ENCODE measurements at places on chromosomes 7 and 10.

DNA sequence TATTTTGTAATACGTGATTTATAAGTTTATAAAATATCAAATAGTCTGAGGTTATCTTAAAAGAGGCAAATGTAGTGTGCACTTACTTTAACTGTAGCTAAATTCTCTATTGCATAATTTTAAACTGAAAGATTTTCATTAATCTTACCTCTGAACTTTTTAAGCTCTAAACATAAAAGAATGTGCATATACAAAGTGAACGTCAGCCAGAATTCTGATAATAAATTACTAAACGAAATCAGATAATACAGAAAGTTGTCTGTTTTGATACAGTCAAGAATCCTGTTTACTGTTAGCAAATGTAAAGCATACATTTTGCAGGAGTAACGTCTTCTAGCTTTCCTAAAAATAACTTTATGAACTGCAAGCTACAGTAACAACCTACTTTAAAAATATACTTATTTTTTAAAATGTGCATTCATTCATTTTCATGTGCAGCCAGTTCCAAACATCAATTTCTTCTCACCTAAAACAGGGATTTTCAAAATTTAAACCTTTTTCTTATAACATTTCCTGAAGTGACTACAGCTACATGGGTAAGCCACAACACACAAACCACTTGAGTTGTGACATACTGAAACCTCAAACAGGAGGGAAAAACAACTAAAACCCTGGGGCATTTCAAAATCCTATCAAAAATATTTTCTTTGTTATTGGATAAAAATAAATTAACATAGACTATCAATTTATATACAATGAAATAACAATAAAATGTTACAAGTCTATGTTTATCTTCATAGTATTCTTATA is 92.7 kb downstream of the RNLS start:
- DNase-seq = no peak

- no peak for DNase-seq
Measured at GRCh38 chr7:109387530-109387929, 817.9 kb downstream of the DNAJB9 start.

DNA sequence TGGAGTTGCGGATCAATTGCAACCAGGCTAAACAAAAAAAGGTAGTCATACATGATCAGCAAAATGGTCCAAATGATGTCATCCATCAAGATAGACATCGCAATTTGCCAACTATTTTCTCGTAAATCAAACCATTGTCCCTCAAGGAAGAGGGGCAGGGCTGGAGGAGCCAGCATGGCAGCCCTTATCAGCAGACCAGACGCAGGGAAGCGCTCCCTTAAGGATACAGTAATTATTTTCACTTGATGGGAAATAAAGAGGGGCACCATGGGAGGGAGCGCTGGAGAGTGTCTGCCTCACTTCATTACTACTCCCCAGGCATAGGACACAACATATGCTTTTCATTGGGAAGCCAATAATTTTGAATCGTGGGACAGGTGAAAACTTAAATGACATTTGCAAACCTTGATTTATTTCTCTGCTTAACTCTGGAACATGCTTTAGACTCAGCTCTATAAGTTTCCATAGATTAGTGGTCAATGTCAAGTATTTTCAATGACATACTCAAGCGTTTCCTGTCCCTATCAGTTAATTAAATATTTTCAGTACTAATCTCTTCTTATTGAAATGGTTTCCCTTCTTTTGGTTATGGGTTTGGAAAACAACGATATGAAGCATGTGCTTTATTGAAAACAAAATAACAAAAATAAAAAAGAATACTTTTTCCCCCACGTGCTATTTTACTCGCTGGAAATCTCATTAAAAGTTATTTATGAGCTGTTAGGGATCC is 202.4 kb upstream of the HABP2 start:
- DNase-seq = no peak

- DNase-seq = no peak
Measured at GRCh38 chr10:97336446-97336845, 1.9 kb upstream of the FRAT2 start.

DNA sequence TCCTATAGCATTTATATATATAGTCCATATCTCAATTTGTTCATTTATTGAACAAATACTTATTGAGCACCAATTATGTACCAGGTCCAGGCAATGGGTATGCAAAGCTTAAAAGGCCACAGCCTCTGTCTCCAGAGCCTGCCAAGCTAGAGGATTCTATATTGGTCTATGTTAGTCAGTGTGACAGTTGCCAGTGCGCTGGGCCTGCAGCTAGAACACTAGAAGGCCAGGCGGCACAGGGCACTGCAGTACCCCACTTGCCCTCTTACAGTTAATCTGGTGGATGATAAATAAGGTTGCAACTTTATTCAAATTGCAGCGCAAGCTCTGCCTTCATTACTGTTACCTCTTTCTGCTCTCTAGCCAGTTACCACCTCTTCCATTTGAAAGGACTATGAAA is 68.8 kb downstream of the PPP1R3C start:
- DNase-seq = no peak

DNA sequence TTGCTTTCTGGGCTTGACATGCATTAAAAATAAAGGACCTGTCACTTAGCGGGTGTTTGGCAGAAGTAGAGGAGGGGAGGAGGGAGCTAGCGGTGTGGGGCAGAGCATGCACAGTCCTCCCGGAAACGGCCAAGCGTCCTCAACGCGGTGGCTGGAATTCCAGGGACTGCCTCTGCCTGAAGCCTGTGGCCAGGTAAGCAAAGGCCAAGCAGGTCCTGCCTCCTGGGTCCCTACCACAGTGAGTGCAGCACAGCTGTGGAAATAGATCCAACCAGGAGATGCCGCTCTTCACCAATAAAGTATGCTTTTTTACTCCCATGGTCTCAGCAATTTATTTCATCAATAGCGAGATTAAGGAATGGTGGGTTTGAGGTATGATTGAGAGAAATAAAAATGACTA is 323.4 kb downstream of the WDR37 start:
- no peak for DNase-seq

DNA sequence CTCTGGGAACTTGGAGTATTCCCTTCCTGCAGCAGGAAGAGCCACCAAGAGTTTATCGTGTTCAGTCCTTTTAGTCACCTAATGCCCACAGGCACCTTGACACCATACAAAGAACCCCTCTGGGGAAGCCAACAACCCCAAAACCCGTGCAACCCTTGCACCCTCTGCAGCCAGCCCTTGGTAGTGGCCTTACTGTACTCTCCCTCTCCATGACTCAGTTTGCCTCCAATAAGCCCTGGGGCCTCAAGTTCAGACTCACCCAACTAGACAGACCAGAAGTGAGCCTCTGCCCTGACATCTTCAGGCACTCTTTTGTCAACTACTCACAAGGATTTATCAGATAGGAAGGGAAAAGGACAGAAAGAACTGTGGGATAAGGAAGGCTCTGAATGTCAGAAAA is 30.9 kb downstream of the KCNMA1 start:
- DNase-seq = no peak

Measured in T-helper 22 cell (primary cell).